NCI-H1417 (cell line): ENCODE measurements at places on chromosomes 2 and 18.

- DNase-seq: no peak
Measured at GRCh38 chr2:127508631-127509034, 17.7 kb downstream of the IWS1 start.

GRCh38 chr2:137870682-137871081 lies 93.6 kb upstream of the HNMT start:
- DNase-seq: no peak

DNA sequence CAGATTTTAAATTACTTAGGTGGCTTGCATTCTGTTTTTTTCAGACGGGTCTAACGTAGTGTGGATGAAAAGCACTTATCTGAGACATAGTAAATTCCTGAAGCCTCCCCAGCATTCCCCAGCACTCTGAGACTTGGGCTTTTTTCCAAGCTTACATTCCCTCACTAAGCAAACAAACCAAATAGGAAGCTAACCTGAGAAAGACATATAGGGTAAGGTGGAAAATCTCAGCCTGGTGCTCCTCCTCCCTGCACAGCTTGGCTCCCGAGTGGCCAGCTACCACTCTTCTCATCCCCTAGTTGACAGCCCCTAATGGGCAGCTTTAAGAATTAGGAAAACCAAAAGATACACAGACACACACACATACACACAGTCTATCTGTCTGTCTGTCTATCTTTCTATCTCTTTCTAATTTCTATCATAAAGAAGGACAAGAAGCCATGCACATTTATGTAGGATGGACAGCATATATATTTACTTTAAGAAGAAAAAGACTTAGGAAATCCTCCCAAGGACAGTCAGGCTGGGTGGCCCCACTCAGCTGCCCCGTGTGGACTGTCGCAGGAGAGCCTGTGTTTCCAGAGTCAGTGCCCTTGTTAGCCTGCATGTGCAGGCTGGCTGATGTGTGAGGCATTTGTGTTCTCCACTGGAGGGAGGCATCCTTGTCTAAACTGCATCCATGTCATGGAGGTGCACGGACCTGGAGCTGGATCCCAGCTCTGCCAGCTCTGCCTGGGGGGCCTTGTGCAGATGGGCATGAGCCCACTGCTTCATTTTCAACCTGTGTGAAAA lies 8.2 kb downstream of the CNNM3 start:
- no peak for DNase-seq

GRCh38 chr2:235264121-235264493 lies 229.7 kb upstream of the AGAP1 start:
- no peak for DNase-seq

DNA sequence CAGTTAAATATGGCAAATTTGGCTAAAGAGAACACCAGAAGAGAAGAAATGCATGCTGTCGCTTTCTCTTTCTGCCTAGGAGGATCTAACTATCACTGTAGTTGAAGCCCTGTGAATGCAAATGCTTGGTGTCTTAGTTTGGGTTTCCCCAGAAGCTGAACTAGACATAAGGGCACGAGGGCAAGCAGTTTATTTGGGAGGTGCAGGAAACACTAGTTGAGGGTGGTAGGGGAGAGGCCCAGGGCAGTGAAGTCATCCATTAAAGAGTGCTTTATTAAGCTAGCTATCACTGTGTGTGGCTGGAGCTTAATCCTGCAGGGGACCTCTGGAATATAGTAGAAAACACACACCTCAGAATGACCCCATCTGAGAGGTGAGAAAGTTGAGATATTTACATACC lies 639.8 kb upstream of the ZEB2 start:
- DNase-seq: no peak

DNA sequence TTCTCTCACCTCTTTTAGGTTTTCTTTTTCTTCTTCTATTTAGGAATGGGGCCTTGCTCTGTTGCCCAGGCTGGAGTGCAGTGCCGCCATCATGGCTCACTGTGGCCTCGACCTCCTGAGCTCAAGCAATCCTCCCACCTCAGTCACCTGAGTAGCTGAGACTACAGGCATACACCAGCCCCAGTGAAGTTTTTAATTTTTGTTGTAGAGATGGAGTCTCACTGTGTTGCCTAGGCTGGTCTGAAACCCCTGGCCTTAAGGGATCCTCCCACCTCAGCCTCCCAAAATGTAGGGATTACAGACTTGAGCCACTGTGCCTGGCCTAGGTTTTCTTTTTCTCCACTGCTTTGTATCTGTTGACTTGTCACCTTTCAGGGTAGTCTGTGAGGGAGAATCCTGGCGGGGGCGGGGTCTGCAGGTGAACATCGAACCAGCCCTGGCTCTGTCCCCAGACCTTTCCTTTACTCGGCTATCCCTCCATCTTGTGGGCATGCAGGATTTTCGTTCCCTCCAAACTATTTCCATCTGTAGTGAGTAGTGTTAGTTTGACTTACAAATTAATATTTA lies 21.7 kb downstream of the NCK2 start:
- no peak for DNase-seq

DNA sequence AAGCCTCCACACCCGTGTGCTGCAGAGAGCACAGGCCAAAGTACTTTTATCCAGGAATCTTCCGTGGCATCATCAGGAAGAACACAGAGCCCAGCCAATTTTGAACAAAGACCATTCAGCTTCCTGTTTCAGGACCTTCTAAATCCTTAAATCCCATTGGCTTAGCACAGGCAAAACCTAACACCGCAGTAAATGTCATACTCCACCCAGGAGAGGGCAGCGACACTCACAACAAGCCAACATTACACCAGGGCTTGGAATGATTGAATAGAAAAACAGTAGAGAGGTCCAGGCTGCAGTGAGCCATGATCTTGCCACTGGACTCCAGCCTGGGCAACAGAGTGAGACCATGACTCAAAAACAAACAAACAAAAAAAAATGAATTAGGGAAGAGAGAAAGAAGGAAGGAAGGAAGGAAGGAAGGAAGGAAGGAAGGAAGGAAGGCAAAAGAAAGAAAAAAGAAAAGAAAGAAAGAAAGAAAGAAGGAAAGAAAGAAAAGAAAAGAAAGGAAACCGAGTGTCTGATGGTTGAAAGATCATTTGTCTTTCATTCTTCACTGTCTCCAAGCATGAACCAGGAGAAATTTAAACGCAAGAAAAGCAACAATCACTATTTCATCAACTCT lies 144.6 kb upstream of the SATB2 start:
- DNase-seq: peak; percentile 3

DNA sequence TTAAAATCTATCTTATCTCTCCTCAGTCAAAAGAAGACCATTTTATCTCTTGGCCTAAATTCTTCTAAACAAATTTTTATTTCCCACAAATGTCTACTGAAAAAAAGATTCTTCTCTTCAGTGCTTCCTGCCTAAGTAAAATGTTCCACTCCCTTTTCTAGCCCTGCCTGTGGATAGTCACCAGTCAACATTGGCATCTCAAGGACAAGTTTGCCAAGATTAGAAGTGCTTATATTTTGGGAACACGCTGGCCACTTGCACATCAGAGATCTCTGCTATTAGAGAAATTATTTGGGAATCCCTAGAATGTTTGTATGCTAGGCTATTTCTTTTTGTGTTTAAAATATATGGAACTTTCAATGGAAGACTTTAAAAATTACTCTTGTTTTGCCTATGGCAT lies 758.2 kb upstream of the CDH7 start:
- no peak for DNase-seq

DNA sequence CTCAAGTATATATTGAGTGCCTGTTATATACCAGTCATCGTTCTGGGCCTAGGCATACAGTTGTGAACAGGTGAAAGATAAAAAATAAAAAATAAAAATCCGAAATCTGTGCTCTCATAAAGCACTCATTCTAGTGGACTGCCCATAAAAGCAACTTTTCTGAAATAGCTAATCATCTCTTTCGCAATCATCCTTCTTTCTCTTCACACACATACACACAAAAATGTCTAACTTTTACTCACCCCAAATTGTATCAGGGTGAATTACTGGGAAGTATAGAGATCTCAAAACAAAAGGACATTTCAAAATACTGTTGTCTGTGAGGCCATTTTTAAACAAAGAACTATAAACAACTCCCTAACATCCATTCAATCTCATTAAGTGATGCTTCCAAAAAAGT lies 29.6 kb upstream of the ORC2 start:
- no peak for DNase-seq

GRCh38 chr2:25491003-25491696 lies 149.4 kb upstream of the DNMT3A start:
- DNase-seq: no peak
